Right kidney (tissue), 9 donors: ENCODE measurements at places on chromosomes 7 and 10.

DNA sequence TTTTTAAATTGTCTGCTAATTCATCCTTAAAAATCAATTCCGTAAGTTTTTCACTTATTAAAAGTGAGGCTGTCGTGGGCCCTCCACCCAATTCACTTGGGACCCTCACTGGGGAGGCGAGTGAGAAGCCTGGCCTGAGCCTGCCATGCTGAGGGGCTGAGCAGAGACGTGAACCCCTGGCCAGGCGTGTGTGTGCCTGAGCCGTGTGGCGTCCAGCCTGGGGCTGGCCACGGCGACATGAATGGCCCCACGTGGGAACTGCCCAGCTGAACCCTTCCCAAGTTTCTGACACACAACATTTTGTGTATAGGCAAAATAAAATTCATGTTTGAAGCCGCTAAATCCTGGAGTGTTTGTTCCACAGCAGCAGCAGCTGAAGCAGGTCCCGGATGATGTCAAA, 13.0 kb upstream of the VIPR2 start:
- no peak for DNase-seq

DNA sequence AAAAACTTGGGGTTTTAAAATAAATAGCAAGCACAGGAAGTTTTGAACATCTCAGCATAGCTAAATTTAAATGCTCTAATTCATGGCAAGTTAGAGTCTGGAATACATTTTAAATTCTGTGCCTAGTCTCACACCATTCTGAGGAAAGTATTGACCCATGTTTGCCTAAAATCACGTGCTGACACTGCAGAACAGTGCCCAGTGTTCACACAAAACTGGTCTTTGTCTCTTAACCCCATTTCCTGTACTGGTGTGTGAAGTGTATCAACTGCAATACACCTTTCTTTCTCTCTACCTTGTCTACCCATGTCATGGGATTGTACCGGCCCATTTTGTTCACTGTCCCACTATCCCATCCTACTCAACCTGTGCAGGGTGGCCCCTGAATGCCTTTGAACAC, 749.7 kb upstream of the POM121L12 start:
- DNase-seq = no peak

DNA sequence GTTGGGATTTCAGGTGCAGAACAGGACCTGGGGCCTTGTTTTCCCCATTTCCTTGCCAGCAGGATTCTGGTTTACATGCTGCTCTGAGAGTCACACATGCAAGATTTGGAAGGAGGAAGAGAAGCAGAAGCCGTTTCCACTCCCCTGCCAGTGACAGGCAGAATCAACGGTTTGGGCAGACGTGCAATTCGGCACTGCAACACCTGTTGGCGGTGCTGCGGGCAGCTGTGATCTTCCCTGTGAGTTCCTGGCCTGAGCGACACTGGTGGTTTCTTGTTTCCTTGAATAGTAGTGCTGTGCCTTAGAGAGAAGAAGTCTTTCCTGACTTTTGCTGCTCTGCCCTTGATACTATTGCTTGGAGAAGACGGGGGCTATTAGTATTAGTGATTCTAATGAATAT, 1126.2 kb downstream of the TYW1 start:
- DNase-seq = no peak

- no peak for DNase-seq
Measured at GRCh38 chr10:70493660-70494234, 15.2 kb downstream of the PALD1 start.

DNA sequence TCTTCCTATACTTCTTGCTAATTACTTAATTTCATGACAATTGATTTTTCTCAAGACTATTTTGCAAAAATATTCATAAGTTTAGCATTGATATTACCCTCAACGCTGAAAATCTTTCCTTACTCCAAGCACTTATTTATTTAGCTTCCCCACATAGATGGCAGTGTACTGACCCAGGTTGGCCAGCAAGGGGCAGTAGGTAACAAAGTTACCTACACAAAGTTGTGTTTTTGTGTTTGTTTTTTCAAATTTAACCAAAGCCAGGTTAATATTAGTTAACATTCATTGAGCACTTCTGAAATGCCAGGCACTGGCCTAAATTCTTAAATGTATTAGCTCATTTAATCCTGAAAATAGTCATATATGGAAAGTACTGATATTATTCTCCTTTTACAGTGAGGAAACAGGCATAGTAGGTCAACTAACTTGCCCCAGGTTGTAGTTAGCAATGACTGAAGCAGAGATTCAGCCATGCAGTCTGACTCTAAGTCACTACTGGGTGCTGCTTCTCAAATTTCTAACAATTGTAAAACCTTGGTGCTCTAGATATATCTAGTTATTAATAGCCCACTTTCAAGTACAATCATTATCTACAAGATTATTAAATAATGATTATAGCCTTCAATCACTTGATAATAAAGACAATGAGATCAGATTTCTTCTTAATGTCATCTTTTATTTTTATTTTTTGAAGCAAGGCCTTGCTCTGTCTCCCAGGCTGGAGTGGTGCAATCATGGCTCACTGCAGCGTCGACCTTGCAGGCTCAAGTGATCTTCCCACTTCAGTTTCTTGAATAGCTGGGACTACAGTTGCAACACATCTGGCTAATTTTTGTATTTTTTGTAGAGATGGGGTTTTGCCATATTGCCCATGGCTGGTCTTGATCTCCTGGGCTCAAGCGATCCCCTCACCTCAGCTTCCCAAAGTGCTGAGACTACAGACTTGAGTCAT, 5.8 kb upstream of the GGCT start:
- DNase-seq = no peak

GRCh38 chr7:12229046-12229445, 18.0 kb downstream of the TMEM106B start:
- no peak for DNase-seq

- DNase-seq = no peak
Measured at GRCh38 chr7:92767437-92767836, 68.9 kb downstream of the CDK6 start.

GRCh38 chr7:68684996-68685395, 913.3 kb upstream of the AUTS2 start:
- no peak for DNase-seq

- DNase-seq = no peak
Measured at GRCh38 chr10:20132816-20133215, 316.6 kb downstream of the PLXDC2 start.

DNA sequence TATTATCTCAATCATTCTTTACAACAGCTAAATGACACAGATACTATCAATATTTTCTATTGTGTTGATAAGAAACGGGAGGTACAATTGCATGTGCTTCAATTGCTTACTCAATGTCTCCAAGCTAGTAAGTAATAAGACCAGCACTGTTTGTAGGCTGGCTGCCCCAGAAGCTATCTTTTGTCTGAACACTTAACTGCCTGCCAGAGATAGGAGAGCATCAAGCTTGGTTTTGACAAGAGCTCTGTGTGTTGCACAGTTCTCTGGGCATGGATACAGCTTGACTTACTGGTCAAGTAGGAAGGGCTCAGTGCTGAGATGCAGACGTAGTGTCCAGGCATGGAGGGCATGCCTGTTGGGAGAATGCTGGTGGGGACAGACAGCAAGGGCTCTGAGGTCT, 26.3 kb upstream of the CAPZA2 start:
- DNase-seq = no peak

DNA sequence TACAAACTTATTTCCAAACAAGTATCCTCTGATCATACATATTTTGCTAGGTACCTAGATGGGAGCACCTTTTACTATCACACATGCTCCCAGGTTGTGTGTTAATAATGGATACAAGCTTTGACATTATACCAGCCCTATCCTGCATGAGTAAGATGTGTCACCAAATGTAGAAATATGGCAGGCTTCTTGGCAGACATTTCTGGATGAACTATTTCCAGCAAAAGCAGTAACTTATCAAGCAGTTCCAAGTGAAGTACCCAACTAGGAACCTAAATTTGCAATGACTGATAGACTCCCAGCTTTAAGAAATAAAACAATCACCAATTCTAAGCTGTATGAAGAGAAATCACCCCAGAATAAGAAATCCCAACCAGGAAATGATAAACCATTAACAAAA, 103.7 kb upstream of the TMEM72 start:
- no peak for DNase-seq

DNA sequence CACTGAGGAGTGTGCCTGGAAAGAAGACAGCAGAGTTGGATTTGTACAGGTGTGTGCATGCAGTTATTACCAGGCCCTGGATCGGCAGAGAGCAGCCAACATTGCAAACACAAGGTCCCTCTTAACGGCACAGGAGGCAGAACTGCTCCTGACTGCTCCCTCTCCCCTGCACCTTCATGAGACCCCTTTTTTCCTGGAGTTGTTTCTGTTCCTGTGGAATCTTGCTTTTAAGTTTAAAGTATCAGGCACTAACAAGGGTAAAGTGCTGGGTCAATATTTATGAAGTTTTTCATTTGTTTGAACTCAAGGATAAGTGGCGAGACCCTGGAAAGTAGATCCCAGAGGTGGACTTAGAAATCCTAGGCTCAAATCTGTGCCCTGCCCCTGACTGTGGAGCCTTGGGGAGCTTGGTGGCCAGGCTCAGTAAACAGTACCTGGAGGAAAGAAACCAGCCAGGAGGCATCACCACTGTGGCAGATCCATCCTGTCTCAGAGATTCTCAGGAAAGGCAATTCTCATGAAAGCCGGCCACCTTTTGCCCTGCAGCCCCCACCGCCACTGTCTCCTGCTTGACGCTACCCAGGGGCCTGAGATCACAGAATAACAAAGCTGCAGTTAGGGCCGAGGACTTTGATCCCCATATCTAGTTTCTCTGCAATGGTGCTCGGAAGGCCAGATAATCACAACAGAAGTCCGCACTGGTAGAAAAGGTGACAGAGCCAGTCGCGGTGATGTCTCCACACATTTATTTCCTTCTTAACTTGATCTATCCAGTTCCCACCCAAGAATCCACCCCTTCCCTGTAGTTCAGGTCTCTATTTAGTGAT, 36.7 kb downstream of the DDC start:
- no peak for DNase-seq

GRCh38 chr10:113867904-113868303, 13.4 kb downstream of the NHLRC2 start:
- DNase-seq = no peak

- DNase-seq = no peak
Measured at GRCh38 chr10:26090026-26090425, 126.5 kb upstream of the GAD2 start.

DNA sequence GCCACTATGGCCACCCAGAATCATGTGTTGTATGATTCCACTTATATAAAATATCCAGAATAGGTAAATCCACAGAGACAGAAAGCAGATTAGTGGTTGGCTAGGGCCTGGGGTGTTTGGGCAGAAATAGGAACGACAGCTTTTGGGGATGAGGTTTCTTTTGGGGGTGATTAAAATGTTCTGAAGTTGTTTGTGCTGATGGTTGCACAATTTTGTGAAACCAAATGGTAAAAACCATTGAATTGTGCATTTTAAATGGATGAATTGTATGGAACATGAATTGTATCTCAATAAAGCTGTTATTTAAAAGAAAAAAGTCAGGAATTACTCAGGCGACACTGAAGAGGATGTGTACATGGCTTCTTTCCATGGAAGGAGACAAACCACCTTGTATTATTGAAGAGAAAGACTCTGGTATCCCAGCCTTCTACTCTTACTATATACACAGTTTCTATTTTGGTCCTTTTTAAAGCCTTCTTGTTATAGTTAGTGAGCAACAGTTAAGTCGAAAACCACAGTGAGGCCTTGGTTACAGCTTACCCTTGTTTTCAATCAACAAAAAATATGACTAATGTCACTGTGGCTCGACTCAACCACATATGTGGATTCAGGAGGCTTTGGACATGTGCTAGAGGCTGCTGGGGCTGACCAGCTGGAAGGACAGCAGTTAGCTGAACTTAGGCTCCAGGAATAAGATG, 57.1 kb upstream of the KMT2E start:
- no peak for DNase-seq

GRCh38 chr7:38775506-38776175, 133.3 kb downstream of the VPS41 start:
- DNase-seq = no peak

DNA sequence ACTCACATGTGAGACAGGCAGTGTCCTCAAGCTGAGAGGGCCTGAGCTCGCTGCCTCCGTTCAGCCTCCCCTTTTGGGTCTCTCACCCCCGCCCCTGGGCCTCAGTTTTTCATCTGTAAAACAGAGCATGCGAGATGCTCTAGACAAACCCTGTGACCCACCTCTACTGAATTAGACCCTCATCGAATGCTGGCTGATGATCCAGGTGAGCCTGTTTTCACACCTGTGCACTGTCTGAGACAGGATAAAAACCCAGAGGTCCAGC, 102.1 kb downstream of the PDGFA start:
- no peak for DNase-seq

DNA sequence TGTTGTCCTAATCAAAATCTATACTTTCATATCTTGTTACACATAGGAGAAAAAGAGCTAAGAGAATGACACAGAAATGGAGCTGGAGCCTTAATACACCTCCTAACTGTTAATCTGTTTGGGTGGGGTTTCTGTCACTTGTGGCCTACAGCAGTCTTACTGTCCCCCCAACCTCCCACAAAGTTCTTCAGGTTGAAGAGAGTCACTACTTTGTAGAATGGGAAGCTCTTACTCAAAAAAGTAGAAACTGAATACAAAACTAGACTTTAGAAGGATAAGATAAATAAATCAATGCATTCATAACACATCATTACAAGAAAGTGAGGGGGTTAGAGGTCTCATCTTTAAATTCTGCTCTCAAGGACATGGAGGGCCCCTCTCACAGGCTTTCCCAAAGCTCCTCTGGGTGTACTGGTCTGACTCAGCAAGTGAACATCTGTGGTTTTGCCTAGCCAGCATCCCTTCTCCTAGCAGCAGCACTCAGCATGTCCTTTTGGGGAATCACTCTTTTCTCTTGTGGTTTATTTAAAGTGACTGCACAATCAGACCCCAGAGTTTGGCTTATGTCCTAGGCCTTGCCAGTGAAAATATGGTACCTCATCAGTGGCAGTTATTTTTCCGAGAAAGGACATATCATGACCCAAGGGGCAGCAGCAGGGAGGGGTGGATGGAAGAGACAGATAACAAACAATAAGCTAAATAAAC, 2.0 kb upstream of the BLVRA start:
- DNase-seq = no peak

DNA sequence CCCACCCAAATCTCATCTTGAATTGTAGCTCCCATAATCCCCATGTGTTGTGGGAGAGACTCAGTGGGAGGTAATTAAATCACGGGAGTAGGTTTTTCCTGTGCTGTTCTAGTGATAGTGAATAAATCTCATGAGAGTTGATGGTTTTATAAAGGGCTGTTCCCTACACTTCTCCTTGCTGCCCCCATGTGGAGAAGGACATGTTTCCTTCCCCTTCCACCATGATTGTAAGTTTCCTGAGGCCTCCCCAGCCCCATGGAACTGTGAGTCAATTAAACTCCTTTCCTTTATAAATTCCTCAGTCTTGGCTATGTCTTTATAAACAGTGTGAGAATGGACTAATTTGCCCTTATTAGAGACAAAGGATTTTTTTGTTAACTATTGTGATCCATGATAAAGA, 48.5 kb upstream of the MKX start:
- no peak for DNase-seq

GRCh38 chr10:71292624-71293445, 26.2 kb upstream of the SLC29A3 start:
- DNase-seq = no peak

DNA sequence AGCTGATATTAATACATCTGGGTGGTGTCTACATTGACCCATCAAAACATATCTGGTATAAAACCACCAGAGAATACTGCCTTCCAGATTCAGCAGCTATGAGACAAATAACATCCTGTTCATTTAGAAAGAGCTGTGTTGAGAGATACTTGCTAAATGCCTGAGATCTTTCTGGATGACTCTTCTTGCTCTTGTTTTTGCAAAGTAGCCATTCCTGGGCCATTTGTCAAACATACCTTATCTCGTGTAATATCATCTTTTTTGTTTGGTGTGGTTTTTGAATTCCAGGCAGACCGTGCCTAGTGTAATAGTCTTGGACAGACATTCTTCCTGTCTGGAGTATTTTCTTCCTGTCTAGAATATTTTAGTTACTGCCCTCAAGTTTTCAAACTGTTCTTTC, 74.7 kb upstream of the PRR15 start:
- DNase-seq = no peak
